Vagina (tissue), 2 donors: ENCODE measurements at places on chromosomes 16 and 17. TPM values are rescaled to one million over a fixed set of nuclear protein-coding genes. Genes with fewer than 3 reads are reported as not detected.

DNA sequence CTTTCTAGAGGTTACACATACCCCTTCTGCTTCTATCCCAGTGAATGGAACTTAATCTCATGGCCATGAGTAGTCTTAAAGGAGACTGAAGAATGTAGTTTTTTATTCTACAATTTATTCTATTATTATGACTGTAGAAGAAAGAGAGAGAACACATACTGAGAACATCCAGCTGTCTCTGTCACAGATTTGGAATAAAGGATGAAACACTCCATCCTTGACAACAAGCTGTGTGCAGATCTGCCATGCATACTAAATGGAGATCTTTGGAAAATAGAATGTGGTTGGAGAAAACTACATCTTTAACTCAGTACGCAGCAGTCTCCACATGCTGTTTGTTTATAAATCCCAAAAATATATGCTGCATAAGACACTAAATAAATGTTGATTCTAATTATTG is 54.1 kb upstream of the NUDT7 start:
- no peak for DNase-seq

- no peak for DNase-seq
These were observed 39.7 kb downstream of the SLC7A5 start for GRCh38 chr16:87829622-87829980.

GRCh38 chr16:81698310-81698641 is 80.8 kb upstream of the PLCG2 start:
- DNase-seq: no peak

DNA sequence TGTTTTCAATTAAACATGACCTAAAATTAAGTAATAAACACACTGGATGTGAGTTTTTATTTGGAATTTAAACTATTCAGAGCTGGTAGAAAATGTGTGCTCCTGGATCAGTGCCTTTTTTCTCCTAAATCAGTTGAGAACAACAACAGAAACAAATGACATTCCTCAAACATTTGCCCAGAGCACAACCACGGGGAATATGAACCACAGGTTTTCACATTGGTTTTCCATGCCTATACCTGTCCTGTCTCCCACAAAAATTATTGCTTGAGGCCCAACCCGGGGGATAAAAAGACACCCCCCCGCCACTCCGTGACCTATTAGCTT is 6.8 kb downstream of the HSBP1 start:
- DNase-seq: no peak

GRCh38 chr17:39144416-39144840 is 7.0 kb downstream of the PLXDC1 start:
- DNase-seq: no peak

GRCh38 chr17:27733773-27734172 is 66.6 kb downstream of the NOS2 start:
- no peak for DNase-seq

DNA sequence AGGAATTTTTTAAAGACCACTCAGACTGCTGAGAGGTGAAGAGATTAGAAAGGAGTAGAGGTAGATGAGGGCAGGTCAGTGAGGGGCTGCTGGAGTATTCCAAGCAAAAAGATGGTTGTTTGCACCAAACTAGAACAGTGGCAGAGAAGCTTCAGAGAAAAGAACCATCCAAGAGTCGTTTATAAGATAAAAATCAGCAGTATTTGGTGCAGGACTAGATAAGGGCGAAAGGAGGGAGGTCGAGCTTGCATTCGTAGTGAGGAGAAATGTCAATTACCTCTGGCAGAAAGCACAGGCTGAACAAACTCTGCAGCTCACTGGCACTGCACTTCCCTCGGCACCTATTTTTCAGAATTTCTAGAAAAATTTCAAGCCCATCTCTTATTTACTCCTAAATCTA is 9.6 kb downstream of the TEX2 start:
- no peak for DNase-seq

DNA sequence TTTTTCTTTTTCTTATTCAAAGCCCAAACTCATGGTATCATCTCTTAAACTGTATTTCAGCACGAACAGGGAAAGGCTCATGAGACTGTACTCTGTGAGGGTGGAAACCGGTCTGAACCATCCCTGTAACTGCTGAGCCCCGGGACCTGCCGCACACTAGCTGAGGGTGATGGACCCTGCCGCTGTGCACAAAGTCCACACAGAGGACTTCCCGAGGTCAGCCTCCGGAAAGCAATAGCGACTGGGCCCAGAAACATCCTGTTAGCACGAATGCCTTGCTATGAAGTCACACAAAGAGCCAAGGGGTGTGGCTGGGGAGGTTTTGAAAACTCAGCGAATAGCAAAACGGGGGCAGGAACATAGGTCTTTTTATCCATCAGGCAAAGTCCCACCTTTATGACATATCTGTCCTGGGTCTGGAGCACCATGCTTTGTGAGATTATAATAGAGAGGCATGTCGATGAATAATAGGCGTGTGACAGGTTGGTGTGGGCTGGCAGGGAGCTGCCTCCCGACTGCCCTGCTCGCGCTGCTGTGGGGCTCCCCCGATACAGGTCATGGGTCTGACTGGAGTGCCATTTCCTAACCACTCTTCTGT is 33.4 kb downstream of the CDK5R1 start:
- DNase-seq: no peak

GRCh38 chr17:77498791-77499698 is 358.3 kb downstream of the SEC14L1 start:
- no peak for DNase-seq

GRCh38 chr17:67474081-67474661 is 97.1 kb downstream of the PITPNC1 start:
- no peak for DNase-seq

- DNase-seq: no peak
These were observed 559 bp downstream of the CLUH start for GRCh38 chr17:2710803-2711607.

GRCh38 chr16:3503523-3503922 is 2.7 kb downstream of the CLUAP1 start:
- no peak for DNase-seq

DNA sequence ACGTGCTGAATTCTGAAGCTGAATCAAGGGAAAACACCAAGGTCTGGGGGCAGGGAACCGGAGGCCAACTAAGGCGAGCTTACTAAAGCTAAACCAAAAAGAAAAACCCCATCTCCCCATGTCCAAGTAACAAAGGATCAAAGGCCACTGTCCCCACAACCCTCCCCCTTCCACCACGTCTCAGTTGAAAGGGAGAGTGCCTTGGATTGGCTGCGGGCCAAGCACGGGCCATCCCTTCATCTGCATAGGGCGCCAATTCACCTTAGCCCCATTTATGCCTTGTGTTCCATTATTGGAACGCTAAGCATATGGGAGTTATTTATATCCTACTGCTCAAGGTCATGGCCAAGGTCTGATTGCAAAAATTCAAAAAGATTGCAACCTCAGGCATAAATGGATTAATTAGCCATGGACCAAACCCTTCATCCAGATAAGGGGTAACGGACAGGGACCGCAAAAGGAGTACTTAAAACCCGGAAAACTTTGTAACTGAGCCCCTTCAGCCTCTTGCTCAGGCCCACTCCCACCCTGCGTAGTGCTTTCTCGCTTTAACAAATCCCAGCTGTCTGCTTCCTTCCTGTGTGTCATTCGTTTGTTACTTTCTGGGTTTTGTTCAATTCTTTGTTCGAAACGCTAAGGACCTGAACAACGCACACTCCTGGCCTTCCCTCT is 740 bp upstream of the ATP6V0D1 start:
- DNase-seq: peak; percentile 93

GRCh38 chr17:82003411-82004381 is 19.0 kb downstream of the CENPX start:
- DNase-seq: no peak

MEIOC gene
- total RNA-seq: not detected

RPH3AL gene
- 43.5 TPM for total RNA-seq

TMEM204 gene
- total RNA-seq: 33.1 TPM

CRHR1 gene
- total RNA-seq: 4.2 TPM

TMEM220 gene
- 10.3 TPM for total RNA-seq

CALB2 gene
- total RNA-seq: 3.9 TPM
